ENCODE measurements at places on chromosomes 11 and 22.

- no peak overlapping the region for H3K27ac ChIP-seq
- H3K36me3 ChIP-seq: no peaks in the 10 kb centered on the region
- DNase-seq: no peak
- H3K4me1 ChIP-seq: no peaks in the 10 kb centered on the region
- H3K27me3 ChIP-seq: peaks cover 23% of the 10 kb centered on the region
- no peak overlapping the region for H3K4me3 ChIP-seq
Observed at GRCh38 chr11:69861901-69862300, 42.7 kb upstream of the FGF3 start.

DNA sequence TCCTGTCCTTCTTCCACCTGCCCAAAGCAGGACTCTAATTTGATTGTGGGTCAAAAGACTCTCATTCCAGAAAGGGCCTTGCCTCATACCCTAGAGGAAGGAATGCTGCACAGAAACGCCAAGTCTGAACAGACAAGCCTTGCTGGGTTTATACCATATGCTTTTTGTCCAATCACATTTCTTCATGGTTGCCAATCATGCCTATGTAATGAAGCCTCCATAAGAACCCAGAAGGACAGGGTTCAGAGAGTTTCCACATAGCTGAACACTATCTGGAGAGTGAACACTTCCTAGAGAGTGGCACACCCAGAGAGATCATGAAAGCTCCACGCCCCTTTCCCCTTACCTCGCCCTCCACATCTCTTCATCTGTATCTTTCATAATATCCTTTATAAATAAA, 4.8 kb upstream of the SAA2 start:
- no peak overlapping the region for H3K4me3 ChIP-seq
- H3K27me3 ChIP-seq: no peaks in the 10 kb centered on the region
- no peak overlapping the region for H3K27ac ChIP-seq
- H3K36me3 ChIP-seq: no peaks in the 10 kb centered on the region
- no peak for DNase-seq

- peaks cover 22% of the 10 kb centered on the region for H3K27me3 ChIP-seq
- peaks cover 10% of the 10 kb centered on the region for H3K4me1 ChIP-seq
- H3K4me3 ChIP-seq: no peak overlapping the region
- no peaks in the 10 kb centered on the region for H3K36me3 ChIP-seq
Observed at GRCh38 chr11:130165601-130166456, 6.2 kb downstream of the ST14 start.

- H3K36me3 ChIP-seq: no peaks in the 10 kb centered on the region
- no peaks in the 10 kb centered on the region for H3K4me1 ChIP-seq
- H3K27ac ChIP-seq: no peak overlapping the region
- H3K4me3 ChIP-seq: no peak overlapping the region
- no peak for DNase-seq
Observed at GRCh38 chr11:95500466-95500865, 269.5 kb upstream of the SESN3 start.

DNA sequence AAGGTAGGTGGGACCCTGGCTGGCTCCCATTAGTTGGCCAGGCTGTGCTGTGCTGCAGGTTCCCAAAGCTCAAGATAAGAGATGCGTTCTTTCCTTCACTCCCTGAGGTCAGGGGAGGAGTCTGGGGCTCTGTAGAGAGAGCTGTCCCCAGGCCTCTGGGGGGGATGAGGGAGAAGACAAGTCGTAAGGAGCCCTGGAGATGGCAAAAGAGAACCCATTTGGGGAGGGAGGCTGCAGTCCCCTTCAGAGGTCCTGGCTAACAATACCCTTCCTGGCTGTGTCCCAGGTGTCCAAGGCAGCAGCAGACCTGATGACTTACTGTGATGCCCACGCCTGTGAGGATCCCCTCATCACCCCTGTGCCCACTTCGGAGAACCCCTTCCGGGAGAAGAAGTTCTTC, 916 bp downstream of the GNG3 start:
- H3K4me1 ChIP-seq: peaks cover 54% of the 10 kb centered on the region
- no peak for DNase-seq
- H3K27me3 ChIP-seq: no peaks in the 10 kb centered on the region
- H3K36me3 ChIP-seq: peaks cover 26% of the 10 kb centered on the region
- peak overlapping the region; percentile 85 for H3K4me3 ChIP-seq

All from CD4-positive, alpha-beta T cell (primary cell).